ENCODE measurements at places on chromosomes 3 and 15.

- DNase-seq = no peak
Observed at GRCh38 chr3:195183071-195183776, 87.7 kb downstream of the XXYLT1 start.

- DNase-seq = peak; percentile 64
Observed at GRCh38 chr15:77966540-77967234, 110.8 kb downstream of the TBC1D2B start.

DNA sequence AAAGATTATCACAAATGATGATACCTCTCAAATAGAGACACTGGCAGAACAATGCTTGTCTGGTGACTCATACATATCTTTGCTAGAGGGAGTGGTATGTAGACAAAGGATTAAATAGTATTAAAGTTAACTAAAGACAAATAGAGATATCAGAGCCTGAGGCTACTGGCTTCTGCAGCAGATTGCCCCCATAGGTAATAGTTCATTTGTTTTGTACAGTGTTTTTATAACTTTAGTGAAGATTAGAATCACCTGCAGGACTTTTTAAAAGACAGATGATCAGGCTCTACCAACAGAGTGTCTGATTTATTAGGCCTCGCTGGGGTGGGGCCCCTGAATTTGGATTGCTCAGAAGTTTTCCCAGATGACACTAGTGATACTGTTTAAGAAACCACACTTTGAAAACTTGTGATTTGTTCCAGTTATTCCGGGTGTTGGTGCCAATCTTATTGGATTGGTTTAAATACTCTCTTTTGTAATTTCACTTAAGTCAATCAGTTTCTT, 96.4 kb downstream of the NAALADL2 start:
- no peak for DNase-seq

- no peak for DNase-seq
Observed at GRCh38 chr3:153621953-153622352, 459.9 kb downstream of the RAP2B start.

DNA sequence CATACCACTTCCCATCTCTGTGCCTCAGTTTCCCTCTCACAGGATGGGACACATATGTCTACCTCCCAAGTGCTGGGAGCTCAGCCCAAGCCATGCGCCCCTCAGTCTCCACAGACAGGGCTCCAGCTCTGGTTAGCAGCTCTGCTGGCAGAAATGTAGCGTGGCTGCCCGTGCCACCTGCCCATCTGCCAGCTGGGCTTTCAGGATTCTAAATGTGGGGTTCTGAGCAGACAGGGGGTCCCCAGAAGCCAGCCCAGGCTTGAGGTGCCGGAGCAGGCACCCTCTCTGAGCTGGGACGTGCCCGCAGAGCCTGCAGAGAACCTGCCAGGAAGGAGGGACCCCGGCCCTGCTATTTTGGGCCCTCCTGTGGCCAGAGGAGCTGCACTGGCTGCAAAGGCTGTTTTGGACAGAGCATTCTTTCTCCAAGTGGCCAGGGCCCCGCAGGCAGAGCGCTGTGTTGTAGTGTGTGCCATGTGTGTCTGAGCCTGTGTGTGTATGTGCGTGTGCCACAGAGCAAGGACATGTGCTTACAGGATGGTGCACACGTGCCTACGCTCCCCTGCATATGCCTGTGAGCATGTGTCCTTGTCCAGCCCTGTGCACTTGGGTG, 31.7 kb downstream of the PSTPIP1 start:
- peak; percentile 10 for DNase-seq

- DNase-seq = no peak
Observed at GRCh38 chr3:196274585-196274984, 12.9 kb downstream of the PCYT1A start.

DNA sequence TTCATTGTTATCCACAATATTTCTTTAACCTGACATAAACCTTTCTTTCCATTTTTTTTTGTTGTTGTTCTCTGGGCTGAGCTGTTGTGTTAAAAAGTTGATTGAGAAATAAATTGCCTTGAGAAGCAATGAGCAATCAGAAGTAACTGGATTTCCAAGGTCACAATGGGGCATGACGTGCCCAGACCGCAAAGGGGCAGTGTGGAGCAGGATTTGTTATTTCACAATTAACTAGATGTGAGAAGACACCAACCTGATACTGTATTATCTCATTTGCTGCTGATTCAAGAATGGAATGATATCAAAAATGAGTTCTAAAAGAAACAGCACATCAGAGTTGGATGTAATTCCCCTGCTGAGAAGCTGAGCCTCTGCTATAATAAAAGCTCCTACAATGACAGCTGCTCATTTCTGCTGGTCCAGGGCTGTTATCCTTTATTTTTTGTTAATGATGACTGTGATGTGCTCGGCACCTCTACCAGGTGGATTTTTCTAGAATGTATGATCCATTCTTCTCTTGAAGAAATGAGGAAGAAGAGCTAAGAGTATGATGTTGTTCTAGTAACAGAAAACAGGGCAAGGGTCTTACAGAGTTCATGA, 28.1 kb downstream of the CPNE4 start:
- peak; percentile 60 for DNase-seq

- DNase-seq = no peak
Observed at GRCh38 chr3:37787153-37787867, 74.4 kb upstream of the CTDSPL start.

DNA sequence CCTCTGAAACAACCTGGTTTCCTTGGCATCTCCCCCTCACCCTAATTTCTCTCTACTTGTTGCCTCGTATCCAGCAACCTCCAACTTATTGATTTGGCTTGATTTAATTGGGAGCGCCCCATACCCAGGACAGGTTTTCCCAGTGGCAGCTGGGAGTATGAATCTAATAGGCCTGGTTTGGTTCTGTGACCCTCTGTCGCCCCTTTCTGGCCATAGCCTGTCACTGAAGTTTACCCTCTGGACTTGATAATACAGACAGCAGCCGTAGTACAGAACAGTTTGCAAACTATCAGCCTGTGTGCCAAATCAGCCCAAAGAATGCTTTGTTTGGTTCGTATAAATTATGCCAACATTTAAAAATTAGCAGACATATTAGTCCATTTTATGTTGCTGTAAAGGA, 525.1 kb upstream of the GOLIM4 start:
- peak; percentile 70 for DNase-seq

DNA sequence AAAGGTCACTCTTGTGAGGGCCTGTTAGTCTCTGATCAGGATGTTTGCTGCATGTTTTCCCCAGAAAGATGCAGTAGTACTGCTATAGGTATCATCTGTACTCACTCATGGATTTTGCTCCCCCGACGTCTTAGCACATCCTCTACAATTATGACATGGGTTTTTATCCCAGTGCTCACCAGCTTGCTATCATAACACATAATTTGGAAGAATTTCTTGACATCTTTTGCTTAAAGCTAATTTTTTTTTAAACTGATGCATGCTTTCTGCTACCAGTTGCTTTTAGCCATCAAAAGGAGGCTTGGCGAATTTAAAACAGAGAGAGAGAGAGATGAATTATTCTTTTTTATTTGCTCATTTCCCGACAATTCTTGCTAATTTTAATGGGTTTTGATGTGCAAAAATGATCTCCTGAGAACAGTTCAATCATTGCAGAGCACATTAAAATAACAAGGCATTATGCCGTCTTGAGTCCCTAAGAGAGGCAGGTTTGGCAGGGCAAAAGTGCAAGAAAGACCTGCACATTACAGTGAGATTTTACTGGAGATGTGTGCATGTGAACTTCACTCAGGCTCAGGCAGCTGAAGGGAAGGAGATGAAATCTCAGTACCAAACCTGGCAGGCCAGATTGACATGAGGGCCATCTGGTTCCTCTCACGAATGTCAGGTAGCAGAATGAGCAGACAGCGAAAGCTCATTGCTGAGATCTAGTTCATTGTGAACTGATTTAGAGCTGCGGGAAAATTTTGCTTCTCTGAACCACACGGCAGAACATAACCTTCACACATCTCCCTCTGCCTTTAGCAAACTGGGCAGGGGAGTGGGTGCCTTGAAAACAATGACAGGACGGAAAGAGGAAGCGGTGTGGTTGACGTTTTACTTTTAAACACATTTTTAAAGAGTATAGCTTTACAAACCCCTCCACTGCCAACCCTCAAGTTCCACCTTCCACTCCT, 25.9 kb upstream of the GOLGA8B start:
- no peak for DNase-seq

- no peak for DNase-seq
Observed at GRCh38 chr3:192177383-192177782, 550.0 kb downstream of the FGF12 start.

- DNase-seq = peak; percentile 45
Observed at GRCh38 chr3:29065211-29065785, 215.6 kb upstream of the RBMS3 start.

GRCh38 chr3:138439646-138440045, 5.2 kb downstream of the ESYT3 start:
- DNase-seq = no peak

DNA sequence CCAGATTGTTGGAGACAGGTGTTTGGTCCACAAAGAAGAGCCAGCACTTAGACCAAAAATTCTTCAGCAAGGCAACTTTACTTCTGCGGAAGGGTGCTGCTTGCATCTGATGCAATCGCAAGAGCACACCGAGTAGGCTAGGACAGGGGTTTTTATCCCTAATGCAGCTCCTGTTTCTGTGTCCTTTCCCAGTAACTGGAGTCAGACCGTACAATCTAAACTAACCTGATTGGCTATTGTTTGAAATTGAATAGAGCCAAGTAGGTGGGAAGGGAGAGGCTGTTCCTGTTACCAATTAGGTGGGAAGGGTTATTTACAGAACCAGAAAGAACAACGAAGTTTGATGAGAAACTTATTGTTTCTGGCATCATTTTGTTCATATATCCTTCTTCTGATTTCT, 77.6 kb downstream of the CHCHD4 start:
- DNase-seq = no peak

- DNase-seq = no peak
Observed at GRCh38 chr3:4505688-4506558, 12.8 kb downstream of the ITPR1 start.

DNA sequence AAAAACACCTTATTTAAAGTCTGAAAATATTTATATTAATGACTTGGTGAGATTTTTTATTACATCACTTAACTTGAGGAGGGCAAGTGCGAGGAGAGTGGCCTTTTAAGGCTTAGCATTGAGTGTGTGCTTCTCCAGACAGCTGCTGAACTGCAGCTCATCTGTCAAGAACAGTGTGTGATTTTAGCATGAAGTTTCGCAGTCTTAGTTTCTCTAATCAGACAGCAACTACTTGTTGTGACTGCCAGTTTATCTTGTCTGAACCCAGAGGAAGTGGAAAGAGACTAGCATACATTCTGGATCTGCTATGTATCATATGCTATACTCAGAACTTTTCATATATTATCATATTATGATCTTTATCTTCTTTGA, 291.7 kb upstream of the ROPN1 start:
- no peak for DNase-seq

GRCh38 chr3:43960448-43960840, 269.7 kb downstream of the ABHD5 start:
- DNase-seq = no peak

GRCh38 chr3:194806991-194807630, 121.4 kb downstream of the FAM43A start:
- DNase-seq = no peak
